ENCODE measurements at places on chromosomes 4 and X.

GRCh38 chr4:128698386-128698785, 111.1 kb upstream of the JADE1 start:
- H3K4me3 ChIP-seq, result no peak overlapping the region
- no peaks in the 10 kb centered on the region for H3K4me1 ChIP-seq
- no peaks in the 10 kb centered on the region for H3K36me3 ChIP-seq
- no peaks in the 10 kb centered on the region for H3K27me3 ChIP-seq

DNA sequence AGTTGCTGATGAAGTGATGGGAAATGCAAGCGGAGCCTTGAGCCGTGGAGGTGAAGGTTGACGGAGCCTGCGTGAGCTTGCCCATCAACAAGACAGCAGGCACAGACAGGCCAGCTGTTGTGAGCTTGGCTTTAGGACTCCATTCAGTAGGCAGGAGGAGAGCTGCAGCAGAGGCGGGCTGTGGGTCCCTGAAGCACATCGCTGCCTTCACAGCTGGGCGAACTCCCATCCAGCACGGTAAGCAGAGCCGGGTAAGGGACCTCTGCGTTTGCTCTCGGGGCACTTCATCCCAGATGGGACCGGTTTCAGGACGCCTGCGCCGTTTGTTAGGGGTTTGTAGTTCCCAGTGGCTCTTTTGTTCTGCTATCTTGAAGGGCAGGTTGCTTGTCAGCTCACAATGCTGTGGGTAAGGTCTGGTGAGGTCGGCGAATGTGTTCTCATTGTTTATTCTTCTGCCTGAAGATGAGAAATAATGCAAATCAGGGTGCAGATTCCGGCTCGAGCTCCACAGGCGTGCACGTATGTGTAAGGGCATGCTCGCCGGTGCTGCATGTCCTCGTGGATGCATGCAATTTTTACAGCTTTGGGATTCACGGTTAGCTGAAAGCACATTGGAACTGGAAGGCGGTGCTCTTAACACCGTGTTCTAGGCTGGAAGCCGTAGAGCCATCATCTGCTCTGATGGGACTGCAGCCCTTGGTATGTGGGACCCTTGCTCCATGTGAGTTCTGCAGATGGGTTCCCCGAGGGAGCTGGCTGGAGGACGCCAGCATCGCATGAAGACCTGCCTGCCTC, 54.6 kb upstream of the CLDN34 start:
- H3K27ac ChIP-seq, result no peak overlapping the region
- H3K4me3 ChIP-seq, result no peak overlapping the region
- no peaks in the 10 kb centered on the region for H3K4me1 ChIP-seq
- DNase-seq, result no peak
- H3K36me3 ChIP-seq, result no peaks in the 10 kb centered on the region

- peaks cover 2% of the 10 kb centered on the region for H3K36me3 ChIP-seq
- H3K4me3 ChIP-seq, result peak overlapping the region; percentile 34
Observed at GRCh38 chr4:6402566-6403399, 69.6 kb downstream of the PPP2R2C start.

- peaks cover 53% of the 10 kb centered on the region for H3K4me1 ChIP-seq
- H3K27me3 ChIP-seq, result no peaks in the 10 kb centered on the region
- DNase-seq, result peak; percentile 15
Observed at GRCh38 chr4:26873391-26874026, 12.9 kb downstream of the STIM2 start.

GRCh38 chrX:116872931-116873330, 410.2 kb upstream of the CT83 start:
- H3K27me3 ChIP-seq, result no peaks in the 10 kb centered on the region
- H3K4me3 ChIP-seq, result no peak overlapping the region
- no peak for DNase-seq
- no peaks in the 10 kb centered on the region for H3K4me1 ChIP-seq

GRCh38 chr4:167779280-167779679, 313.1 kb upstream of the ANXA10 start:
- no peaks in the 10 kb centered on the region for H3K4me1 ChIP-seq
- no peak overlapping the region for H3K4me3 ChIP-seq
- DNase-seq, result no peak
- H3K36me3 ChIP-seq, result no peaks in the 10 kb centered on the region

- no peak for DNase-seq
- no peak overlapping the region for H3K27ac ChIP-seq
- H3K36me3 ChIP-seq, result no peaks in the 10 kb centered on the region
- H3K27me3 ChIP-seq, result no peaks in the 10 kb centered on the region
- H3K4me1 ChIP-seq, result no peaks in the 10 kb centered on the region
Observed at GRCh38 chrX:137742846-137743245, 176.9 kb downstream of the ZIC3 start.

- no peak overlapping the region for H3K27ac ChIP-seq
- no peak for DNase-seq
- H3K36me3 ChIP-seq, result no peaks in the 10 kb centered on the region
- peaks cover 2% of the 10 kb centered on the region for H3K4me1 ChIP-seq
- H3K27me3 ChIP-seq, result no peaks in the 10 kb centered on the region
Observed at GRCh38 chrX:56068274-56068758, 163.8 kb upstream of the KLF8 start.

DNA sequence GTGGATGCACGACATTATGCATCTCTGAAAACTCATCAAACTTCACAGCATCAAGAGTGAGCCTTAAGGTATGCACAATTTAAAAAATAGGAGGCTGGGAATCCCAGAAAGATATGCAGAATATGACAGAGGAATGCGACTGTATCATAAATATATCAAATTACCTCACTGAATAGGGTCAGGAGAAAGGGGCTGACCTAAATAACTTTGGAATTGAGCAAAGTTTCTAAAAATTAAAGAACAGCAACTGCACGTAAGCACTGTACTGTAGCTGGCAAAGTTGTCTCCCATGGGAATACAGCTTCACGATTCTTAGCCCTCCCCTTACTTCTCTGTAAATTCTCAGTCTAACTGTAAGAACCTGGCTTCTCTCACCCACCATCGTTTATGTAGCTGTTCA, 397.4 kb upstream of the ZFP42 start:
- H3K27ac ChIP-seq, result no peak overlapping the region
- no peak for DNase-seq
- no peak overlapping the region for H3K4me3 ChIP-seq
- H3K36me3 ChIP-seq, result no peaks in the 10 kb centered on the region
- H3K27me3 ChIP-seq, result no peaks in the 10 kb centered on the region

GRCh38 chr4:74423104-74423503, 21.8 kb upstream of the AREG start:
- H3K36me3 ChIP-seq, result peaks cover 9% of the 10 kb centered on the region
- no peak overlapping the region for H3K27ac ChIP-seq
- H3K4me3 ChIP-seq, result no peak overlapping the region
- H3K4me1 ChIP-seq, result no peaks in the 10 kb centered on the region

DNA sequence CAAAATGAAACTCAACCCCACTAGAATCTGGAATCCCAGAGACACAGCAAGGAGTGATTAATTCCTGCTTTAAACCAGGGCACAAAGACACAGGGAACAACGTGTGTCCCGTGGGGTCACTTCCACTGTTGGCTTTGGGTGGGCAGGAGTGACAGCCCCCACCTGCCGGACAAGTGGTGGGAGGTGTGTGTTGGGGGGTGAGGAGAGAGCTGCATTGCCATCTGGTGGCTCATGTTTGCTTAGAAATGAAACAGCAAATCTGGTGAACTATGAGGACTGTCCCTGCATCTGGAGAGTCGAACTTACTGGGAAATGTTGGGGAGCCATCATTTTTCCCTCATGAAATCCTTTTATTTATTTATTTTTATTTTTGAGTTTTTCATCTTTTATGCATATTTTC, 75.9 kb upstream of the AFAP1 start:
- H3K27ac ChIP-seq, result no peak overlapping the region
- no peaks in the 10 kb centered on the region for H3K36me3 ChIP-seq
- no peak for DNase-seq
- H3K4me1 ChIP-seq, result no peaks in the 10 kb centered on the region
- H3K4me3 ChIP-seq, result no peak overlapping the region

GRCh38 chrX:91066104-91066503, 368.5 kb upstream of the PABPC5 start:
- H3K36me3 ChIP-seq, result no peaks in the 10 kb centered on the region
- no peak for DNase-seq
- H3K4me3 ChIP-seq, result no peak overlapping the region
- H3K4me1 ChIP-seq, result no peaks in the 10 kb centered on the region
- no peaks in the 10 kb centered on the region for H3K27me3 ChIP-seq
- H3K27ac ChIP-seq, result no peak overlapping the region

DNA sequence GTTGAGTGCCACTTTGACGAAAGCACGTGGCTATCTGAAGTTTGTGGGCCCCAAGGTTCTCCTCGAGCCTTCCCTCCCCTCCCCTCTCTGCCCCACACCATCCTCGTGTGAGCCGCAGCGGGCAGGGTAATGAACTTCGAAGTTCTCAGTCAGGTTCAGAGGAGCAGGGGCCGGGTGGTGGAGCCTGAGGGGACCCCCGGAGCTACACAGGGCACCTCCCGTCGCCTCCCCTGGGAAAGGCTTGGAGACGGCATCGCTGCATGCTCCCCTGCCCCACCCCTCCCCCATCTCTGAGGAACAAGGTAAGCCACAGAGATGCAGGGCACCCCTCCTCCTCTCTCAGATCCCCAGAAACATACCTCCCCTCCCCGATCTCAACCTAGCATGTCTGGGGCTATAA, 2.8 kb upstream of the NKX1-1 start:
- H3K36me3 ChIP-seq, result peaks cover 4% of the 10 kb centered on the region
- DNase-seq, result no peak
- peaks cover 62% of the 10 kb centered on the region for H3K27me3 ChIP-seq

- H3K4me1 ChIP-seq, result peaks cover 24% of the 10 kb centered on the region
- no peak for DNase-seq
- peak overlapping the region; percentile 92 for H3K27ac ChIP-seq
- H3K27me3 ChIP-seq, result no peaks in the 10 kb centered on the region
- no peak overlapping the region for H3K4me3 ChIP-seq
Observed at GRCh38 chr4:55864577-55865223, 11.3 kb downstream of the EXOC1 start.

- peaks cover 29% of the 10 kb centered on the region for H3K4me1 ChIP-seq
- no peak for DNase-seq
- no peaks in the 10 kb centered on the region for H3K27me3 ChIP-seq
- peaks cover 3% of the 10 kb centered on the region for H3K36me3 ChIP-seq
Observed at GRCh38 chr4:165331359-165331758, 3.9 kb downstream of the MSMO1 start.

GRCh38 chrX:40098264-40099054, 701 bp upstream of the BCOR start:
- no peaks in the 10 kb centered on the region for H3K36me3 ChIP-seq
- H3K4me1 ChIP-seq, result peaks cover 17% of the 10 kb centered on the region
- DNase-seq, result peak; percentile 40
- H3K27ac ChIP-seq, result peak overlapping the region; percentile 56
- peak overlapping the region; percentile 95 for H3K4me3 ChIP-seq
- no peaks in the 10 kb centered on the region for H3K27me3 ChIP-seq

- DNase-seq, result no peak
- H3K27me3 ChIP-seq, result no peaks in the 10 kb centered on the region
- H3K27ac ChIP-seq, result peak overlapping the region; percentile 27
- peaks cover 36% of the 10 kb centered on the region for H3K4me1 ChIP-seq
- no peaks in the 10 kb centered on the region for H3K36me3 ChIP-seq
Observed at GRCh38 chr4:145501051-145501660, 19.5 kb downstream of the SMAD1 start.

DNA sequence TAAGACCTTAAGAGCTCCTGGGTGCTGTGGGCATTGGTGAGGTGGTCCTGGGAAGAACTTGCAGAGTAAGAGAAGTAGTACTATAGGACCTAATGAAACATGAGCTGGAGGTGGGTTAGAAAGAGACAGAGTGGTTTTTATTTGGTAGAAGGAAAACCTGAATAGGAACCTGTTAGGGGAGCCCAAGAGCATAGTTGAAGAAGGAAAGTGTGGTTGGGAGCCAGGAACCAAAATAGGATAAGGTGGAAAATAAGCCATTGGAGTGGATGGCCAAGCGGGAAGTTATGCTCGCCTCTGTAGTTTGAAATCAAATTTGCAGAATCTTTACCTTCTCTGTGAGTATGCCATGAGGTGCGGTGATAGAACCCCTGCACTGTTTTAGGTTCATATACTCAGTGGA, 26.7 kb downstream of the GAB1 start:
- H3K4me3 ChIP-seq, result no peak overlapping the region
- DNase-seq, result no peak
- H3K27ac ChIP-seq, result no peak overlapping the region
- no peaks in the 10 kb centered on the region for H3K27me3 ChIP-seq

DNA sequence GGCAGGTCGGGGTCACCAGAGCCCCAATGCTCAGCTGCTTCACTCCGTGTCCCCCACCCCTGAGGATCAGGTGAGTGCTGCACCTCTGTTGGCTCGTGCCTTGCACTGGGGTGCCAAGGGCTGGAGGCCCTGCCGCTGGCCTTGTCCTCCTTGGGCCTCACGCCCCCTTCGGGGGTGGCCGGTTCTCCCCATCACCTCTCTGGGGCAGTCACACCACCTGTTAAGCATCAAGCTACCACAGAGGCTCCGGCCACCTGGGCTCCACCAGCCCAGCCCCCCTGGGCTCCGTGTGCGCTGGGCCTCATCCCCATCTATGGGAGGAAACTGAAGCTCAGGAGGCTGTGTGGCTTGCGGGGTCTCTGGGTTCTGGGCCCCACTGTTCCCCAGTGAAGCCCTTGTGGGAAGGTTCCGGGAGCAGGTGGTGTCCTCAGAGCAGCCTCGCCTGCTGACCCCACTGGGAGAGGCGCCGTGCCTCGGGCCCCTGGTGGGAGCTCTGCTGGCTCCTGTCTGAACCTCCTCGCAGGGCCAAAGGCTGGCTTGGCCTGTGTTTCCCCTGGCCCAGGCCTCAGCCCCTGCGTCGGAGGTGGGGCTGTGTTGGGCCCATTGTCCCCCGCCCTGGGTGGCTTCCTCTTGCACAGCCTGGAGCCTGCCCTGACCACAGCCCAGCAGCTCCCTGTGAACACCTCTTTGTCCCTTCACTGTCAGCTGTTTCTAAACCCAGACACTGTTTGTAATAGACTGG, 30.8 kb downstream of the DOK7 start:
- no peak for DNase-seq
- H3K4me1 ChIP-seq, result peaks cover 2% of the 10 kb centered on the region
- H3K4me3 ChIP-seq, result no peak overlapping the region

DNA sequence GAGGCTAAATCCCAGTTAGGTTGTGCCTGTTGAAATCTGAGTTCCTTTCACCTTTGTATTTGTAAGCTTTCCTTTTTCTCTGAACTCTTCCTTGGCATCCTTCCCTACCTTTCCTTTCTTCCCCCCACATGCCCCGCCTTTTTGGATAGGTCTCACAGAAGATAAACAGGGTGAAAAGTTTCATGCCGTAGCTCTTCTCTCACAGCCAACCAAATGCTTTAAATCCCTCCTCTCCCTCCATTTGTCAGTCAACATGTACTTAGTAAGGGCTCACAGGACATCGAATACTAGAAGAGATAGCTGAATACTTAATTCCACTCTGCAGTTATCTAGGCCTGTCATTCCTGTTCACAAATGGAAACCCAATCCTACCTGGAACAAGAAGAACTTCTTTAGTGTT, 107.1 kb upstream of the BMPR1B start:
- no peak for DNase-seq
- H3K36me3 ChIP-seq, result peaks cover 4% of the 10 kb centered on the region
- H3K4me3 ChIP-seq, result no peak overlapping the region
- H3K4me1 ChIP-seq, result peaks cover 3% of the 10 kb centered on the region
- no peak overlapping the region for H3K27ac ChIP-seq

GRCh38 chrX:150856101-150856500, 42.4 kb downstream of the CD99L2 start:
- H3K27ac ChIP-seq, result no peak overlapping the region
- peaks cover 2% of the 10 kb centered on the region for H3K36me3 ChIP-seq
- no peak for DNase-seq
- H3K4me1 ChIP-seq, result peaks cover 3% of the 10 kb centered on the region
- H3K27me3 ChIP-seq, result no peaks in the 10 kb centered on the region
- H3K4me3 ChIP-seq, result no peak overlapping the region

GRCh38 chrX:39866229-39866628, 231.5 kb downstream of the BCOR start:
- no peak overlapping the region for H3K4me3 ChIP-seq
- H3K4me1 ChIP-seq, result peaks cover 14% of the 10 kb centered on the region
- H3K27me3 ChIP-seq, result no peaks in the 10 kb centered on the region
- no peak for DNase-seq
- H3K27ac ChIP-seq, result no peak overlapping the region
- no peaks in the 10 kb centered on the region for H3K36me3 ChIP-seq
